Mucosa of descending colon (tissue), 3 donors: ENCODE measurements at places on chromosomes 5 and 9.

- no peak for DNase-seq
Observed at GRCh38 chr5:95725937-95726810, 5.0 kb upstream of the RHOBTB3 start.

- DNase-seq: no peak
Observed at GRCh38 chr9:73853549-73853948, 643.6 kb upstream of the RORB start.

DNA sequence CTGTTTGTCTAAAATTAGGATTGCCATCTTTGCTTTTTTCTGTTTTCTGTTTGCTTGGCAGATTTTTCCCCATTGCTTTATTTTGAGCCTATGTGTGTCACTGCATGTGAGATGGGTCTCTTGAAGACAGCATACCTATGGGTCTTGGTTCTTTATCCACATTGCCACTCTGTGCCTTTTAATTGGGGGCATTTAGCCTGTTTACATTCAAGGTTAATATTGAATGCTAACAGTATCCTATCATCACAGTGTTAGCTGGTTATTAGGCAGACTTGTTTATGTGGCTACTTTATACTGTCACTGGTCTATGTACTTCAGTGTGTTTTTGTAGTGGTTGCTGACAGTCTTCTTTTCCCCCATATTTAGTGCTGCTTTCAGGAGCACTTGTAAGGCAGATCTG, 67.3 kb downstream of the ISOC1 start:
- DNase-seq: no peak

GRCh38 chr9:110545705-110546104, 33.8 kb downstream of the SVEP1 start:
- DNase-seq: no peak

GRCh38 chr5:54736003-54736797, 218.6 kb downstream of the SNX18 start:
- no peak for DNase-seq

DNA sequence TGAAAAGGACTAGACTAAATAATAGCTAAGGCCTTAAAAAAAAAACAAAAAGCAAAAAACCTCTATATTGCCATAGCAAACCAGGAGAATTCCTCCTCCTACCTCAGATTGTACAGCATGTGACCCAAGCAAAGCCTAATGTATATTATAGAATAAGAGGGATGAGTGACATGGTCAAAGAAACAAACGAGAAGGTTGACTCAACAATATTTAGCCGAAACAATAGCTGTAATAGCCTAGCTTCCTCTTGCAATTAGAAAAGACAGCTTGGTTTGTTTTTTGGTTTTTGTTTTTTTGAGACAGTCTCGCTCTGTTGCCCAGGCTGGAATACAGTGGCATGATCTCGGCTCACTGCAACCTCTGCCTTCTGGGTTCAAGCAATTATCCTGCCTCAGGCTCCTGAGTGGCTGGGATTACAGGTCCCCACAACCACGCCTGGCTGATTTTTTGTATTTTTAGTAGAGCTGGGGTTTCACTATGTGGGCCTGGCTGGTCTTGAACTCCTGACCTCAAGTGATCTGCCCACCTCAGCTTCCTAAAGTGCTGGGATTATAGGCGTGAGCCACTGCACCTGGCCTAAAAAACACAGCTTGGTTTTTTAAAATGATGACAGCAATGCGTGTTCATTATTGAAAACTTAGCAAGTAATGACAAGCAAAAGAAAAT, 5.6 kb downstream of the NLN start:
- no peak for DNase-seq

- no peak for DNase-seq
Observed at GRCh38 chr5:139593716-139594319, 32.7 kb downstream of the UBE2D2 start.

DNA sequence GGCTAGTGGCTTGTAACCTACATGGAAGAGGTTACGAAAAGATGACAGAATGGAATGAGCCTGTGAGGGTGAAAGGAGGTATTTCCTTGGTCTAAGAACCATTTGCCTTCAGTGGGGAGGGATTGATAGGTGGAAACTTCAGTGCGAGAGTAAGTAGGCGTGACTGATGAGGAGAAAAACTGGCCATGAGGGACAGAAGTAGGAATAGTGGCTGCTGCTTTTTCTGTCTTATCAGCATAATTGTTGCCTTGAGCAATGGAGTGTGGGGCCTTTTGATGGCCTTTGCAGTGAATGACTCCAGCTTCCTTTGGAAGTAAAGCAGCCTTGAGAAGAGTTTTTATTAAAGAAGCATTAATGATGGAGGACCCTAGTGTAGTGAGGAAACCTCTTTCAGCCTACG, 9.0 kb upstream of the ZNF79 start:
- DNase-seq: no peak

DNA sequence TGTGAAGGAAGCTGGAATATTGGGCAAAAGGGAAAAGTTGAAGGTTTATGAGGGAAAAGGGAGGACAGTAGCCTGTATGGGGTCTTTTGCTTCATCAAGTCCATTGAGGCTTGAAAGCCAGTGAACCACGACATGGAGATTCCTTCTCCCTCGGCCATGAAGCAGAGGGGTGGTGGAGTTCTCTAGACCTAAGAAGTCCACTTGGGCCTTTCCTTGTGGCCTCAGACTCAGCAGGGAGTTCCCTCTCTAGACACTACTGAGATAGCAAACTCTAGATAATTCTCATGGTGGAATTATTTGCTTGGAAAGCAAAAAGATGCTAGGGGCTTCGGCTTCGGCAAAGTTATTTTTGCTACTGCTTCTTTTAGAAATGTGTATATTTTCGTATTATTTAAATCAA, 78.5 kb downstream of the FOXD1 start:
- DNase-seq: no peak

GRCh38 chr9:82991671-82992070, 71.3 kb downstream of the RASEF start:
- no peak for DNase-seq

GRCh38 chr9:6566409-6567139, 79.0 kb downstream of the GLDC start:
- DNase-seq: no peak

DNA sequence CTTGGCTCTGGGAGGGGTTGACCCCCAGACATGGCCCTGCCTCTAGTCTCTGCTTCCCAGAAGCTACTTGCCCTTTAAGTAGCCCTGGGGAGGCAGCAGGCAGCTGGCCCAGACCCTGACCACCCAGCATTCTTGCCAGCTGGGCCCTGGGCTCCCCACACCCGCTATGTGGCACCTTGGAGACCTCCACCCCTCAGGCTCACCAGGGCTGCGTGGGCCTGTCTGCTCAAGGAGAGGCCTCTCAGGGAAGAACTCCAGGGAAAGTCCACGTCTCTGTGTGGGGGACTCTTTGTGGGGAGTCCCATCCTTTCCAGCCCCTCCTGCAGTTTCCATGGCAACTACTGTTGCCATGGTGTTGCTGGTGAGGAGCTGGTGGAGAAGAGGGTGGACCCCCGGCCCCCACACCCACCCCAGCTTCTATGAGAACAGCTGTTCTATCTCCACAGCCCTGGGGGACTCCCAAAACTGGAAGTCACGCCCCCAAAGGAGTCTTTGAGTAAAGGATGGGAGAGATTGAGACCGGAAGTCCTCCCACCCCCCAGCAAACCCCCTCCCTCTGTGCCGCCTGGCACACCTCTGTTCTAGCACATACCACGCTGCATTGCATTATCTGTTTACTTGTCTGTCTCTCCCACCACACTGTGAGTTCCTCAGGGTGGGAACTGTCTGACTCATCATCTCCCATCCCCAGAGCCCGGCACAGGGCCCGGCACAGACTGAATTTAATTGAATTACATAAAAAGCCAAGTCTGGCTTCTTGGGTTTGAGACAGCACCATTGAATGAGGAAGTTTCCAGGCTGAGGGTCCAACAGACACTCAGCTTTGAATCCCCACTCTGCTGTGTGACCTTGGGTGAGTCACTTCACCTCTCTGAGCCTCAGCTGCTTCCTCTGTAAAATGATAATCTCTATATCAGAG, 12.6 kb downstream of the DNM1 start:
- no peak for DNase-seq

- no peak for DNase-seq
Observed at GRCh38 chr9:120438836-120439546, 141.0 kb downstream of the CDK5RAP2 start.

DNA sequence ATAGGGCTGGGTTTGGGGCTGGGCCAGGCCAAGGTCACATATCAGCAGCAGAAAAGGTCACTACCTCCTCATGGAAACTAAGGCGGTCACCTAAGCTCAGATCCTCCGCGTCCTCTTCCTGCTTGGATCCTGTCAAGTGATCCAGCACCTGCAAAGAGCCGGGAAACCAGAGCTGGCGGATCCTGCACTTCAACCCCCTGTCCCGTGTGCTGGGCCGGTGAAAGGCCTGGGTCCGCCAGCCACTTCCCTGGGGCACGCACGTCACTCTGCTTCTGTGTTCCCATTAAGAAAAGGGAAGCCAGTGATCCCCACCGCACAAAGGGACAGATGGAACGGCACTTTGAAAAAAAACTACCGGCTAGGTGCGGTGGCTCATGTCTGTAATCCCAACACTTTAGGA, 61.3 kb upstream of the STXBP1 start:
- no peak for DNase-seq

DNA sequence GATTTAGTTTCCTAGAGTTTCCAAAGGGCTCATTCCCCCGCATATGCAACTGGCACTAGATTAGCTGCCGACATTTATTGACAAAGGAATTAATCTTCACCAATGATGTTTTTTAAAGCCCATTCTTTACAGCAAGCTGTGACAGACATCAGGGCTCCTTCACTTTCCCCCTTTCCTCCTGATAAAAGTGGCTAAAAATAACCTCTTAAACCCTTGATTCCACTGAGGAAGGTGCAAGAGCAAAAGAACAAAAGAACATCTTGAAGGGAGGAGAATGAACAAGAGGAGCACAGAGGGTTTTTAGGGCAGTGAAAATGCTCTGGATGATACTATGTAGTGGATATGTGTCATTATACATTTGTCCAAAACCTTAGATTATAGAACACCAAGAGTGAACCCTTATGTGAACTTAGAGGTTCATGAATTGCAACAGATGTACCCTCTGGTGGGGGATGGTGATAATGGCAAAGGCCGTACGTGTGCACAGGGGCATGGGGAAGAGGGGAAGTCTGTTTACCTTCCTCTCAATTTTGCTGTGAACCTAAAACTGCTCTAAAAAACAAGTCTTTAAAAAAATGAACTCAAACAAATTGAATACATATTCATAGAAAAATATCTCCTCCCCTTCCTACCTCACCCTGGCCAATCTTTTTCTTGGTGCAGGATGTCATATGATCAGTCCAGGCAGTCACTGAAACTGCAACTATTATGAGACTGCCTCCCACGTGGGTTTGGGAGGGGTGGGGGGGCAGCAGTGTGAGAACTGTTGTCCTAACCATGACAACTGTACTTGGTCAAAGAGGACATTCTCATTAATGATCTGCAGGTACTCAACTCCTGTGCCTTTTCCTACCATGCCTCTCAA, 83.0 kb downstream of the MARCHF3 start:
- DNase-seq: no peak

- DNase-seq: peak; percentile 48
Observed at GRCh38 chr5:154755361-154756008, at the start of gene LARP1. TSS of gene LARP1 (plus strand) at chr5:154755377. CDS start at chr5:154755758, 381 bp downstream.

DNA sequence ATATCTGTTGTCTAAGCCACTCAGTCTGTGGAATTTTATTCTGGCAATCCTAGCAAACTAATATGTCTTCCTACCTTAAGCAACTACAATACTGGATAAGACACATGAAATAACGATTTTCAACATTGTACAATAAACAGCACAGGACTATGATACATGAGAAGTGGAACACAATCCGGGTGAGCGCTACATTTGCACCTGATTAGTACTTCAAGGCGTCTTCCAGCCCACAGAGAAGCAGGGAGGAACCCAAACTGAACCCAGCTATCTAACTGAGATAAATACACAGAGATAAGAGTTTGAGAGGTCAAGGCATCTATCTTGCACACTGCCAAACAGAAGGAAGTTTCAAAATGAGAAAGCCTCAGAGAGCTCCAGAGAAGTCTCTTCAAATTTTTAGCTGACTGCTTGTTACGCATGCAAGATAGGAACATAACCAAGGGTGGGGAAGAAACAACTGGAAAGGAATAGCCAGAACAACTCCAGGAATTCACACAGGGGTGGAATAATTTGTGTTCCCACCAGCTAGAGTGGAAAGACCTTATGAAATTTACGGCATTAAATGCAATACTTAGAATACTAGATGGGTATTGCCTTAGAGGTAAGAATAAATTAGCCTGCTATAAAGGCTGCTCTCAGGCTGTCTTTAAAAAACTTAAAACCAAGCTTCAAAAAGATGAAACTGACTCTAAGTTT, 481.8 kb downstream of the MTRR start:
- no peak for DNase-seq

DNA sequence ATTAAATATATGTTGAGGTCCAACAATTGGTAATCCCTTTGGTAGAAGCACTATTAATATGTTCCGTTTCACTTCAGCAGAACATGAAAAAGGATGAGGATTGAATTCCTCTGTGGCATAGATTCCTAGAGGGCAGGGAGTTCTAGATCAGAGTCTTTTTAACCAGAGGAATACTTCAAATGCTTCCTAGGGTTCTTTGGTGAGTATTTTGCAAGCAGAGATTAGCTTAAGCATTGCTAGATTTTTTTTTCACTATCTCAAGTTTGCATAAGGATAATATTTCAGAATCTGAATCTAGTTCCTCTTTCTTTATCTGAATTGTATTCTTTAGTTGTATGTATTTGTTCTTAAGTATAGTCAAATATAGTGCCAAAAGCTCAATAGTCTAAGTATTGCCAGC, 116.6 kb upstream of the ADAMTSL1 start:
- no peak for DNase-seq

DNA sequence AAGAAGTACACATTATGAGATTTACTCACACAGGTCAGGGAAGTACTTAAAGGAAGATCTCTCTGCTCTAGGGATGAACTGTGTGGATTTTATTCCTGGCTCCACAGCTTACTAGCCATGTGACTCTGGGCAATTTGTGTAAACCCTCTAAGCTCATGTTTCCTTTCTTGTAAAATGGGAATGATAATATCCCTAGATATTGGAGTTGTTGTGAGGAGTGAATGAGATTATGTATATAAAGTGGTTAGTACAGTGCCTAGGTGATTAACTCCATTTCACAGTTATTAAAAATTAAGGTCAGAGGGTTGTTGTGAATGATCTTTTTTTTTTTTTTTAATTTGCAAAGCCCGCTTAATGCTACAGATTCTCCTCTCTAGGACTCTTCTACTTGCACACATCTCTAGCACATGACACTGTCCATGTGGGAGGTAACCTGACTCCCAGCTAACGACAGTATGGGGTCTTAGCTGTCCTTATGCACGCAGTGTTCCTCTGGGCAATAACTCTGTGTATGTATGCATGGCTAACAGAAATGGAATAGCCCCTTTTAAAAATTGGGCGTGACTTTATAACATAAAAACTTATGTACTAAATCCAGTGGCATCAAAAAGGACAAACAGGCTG, 23.9 kb upstream of the MYOT start:
- no peak for DNase-seq

DNA sequence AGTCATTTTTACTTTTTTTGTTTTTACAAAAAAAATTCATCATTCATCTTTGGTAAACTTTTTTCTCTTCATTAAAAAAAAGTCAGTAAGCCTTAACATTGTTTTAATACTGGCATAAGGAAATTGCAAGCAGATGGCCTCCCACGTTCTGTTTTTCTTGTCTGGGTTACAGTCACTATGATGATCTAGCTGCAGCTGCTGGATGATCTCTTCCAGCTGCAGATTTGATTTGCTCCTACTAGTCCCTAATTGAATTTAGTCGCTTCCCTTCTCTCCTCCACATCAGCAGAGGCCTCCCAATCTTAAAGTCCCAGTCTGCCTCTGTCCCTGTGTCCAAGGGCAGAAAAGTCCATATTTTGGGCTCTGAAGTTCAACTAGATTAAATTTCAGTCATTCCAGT, 106.8 kb upstream of the PTGER4 start:
- no peak for DNase-seq

GRCh38 chr5:171839112-171839511, 53.5 kb downstream of the SMIM23 start:
- no peak for DNase-seq

GRCh38 chr5:14326035-14326903, 183.1 kb downstream of the TRIO start:
- DNase-seq: no peak
